Activated CD4-positive, alpha-beta T cell treated with anti-CD3 and anti-CD28 coated beads, Interleukin-2, amount 50 U/mL, for 1 hour (primary cell): ENCODE measurements at places on chromosomes 11 and 22.

GRCh38 chr11:83192606-83193245 is 786 bp upstream of the ANKRD42 start:
- no peak for DNase-seq

DNA sequence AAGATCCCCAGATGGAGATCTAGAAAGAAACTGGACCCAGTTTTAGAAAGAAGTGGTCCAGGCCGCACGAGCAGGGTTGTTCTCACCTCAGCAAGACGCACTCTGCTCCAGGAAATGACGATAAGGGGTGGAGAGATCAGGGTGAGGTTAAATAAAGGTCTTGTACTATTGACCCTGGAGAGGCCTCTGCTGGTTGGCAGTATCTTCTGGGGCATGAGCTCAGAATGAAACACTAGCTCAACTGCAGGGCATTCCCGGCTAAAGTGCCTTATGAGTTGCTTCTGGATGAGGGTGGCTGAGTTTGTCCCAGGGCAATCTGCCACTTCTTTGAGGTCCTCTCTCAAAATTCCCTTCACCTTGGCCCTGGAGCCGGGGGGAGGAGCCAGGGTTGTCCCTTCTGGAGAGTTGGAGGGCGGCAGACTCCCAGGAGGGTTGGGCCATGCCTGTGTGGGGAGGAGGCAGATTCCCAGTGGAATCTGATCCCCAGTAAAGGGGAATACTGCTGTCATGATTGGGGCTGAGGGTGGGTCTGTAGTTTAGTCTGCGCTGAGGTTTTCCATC is 10.9 kb downstream of the USP2 start:
- no peak for DNase-seq

DNA sequence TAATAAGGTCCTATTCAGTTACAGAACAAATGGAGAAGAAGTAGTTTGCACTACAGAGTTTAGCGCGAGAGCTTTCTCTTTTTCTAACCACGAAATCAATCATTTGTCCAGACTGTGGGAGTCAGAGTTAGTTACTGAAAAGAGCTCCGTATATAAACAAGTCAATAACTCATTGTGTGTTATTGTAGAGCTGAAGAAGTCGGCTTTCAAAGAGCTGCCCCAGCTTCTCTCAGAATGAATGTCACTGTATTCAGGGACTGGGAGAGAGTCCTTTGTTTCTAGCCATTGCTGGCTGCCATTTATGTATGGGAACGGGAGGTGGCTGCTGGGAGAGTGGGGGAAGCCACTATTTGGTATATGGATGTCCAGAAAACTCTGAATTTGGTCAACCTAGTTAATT is 227.8 kb downstream of the DCDC1 start:
- DNase-seq = no peak

DNA sequence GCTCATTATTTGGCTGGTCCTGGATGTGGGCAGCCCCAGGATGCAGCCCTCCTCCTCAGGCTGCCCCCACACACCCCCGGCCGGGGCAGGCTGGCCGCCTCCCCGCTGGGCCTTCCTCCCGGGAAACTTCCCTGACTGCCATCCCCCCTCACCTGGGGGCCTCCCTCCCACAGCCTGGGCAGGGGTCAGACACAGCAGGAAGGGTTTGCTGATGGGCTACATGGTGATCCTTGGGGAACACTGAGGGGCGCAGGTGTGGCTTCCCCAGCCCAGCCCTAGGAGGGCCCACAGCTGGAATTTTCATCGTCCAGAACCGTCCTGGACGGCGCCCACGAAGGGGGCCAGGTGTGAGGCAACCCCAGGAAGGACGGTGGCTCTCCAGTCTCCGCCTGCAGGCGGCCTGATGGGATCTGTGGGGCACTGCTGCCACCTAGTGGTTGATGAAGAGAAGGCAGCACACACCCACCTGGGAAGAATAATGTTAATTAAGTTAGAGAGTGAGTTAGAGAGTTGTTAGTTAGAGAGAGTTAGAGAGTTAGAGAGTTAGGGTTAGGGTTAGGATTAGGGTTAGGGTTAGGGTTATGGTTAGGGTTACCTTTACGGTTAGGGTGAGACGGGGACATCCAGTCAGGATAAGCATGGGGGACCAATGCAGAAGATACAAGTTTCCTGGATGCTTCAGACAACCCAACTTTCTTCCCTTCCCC is 75.9 kb upstream of the PRR5 start:
- DNase-seq = peak; percentile 82

DNA sequence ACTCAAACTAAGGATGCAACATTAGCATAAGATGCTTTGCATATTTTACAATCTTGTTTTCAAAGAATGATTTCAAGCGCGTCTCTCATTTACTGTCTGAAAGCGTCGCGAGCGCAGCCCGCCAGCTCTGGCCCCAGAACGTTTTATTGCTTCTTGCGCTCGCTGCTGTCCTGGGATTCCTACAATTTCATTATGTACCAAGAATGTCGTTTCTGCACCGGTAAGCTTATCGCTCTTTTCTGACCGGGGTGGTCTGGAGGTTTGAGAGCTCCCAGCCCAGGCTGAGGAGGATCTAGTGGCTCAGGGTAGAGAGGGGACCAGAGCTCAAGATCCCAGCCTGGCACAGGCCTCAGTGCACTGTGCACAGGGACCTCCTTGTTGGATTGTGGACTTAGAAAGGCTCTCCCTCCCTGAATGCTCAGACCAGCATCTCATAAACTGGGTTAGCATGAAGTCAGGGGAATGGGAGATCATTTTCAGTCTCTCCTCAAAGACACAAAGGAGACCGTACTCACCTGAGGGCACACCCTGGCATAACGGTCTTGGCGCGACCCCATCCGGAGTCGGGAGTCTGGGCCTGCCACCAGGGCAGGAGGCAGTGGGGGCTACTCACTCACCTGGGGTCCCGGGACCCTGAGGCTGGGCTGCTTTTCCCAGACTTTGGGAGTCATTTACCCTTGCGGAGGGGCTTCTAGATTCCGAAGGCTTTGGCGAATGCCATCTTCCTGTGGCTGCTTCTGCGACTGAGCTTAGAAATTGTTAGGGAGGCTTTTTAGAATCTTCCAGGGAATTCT is 817.4 kb downstream of the BRD1 start:
- no peak for DNase-seq

DNA sequence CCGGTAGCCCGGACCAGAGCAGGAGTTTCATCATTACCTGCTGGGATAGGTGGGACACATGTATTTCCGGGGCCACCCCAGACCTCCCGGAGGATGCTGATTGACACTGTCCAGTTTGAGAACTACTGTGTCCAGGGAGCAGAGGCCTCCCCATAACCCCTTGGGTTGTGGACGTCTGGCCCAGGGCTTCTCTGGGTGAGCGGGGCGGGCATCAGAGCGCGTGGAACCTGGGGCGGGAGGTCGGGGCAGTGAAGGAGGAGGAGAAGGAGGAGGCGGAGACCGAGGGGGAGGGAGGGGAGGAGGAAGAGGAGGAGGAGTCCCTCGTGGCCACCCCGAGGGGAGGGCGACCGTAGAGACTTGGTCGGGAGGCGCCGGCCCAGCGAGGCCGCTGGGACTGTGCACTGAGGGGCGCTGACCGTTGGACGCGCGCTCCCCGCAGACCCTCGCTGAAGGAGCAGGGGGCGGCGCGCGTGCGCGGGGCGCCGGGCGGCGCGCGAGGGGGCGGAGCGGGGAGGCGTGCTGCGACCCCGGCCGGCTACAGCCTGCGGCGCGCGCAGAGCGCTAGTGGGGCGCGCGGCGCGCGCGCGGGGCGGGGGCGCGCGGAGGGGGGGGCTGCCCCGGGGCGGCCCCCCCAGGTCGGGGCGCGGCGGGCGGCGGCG is at the start of gene GRK3:
Gene GRK3 (plus strand): TSS at position 356 of the 659 bp plus-strand sequence. CDS start 366 bp downstream, outside the sequence.
- DNase-seq = peak; percentile 34

DNA sequence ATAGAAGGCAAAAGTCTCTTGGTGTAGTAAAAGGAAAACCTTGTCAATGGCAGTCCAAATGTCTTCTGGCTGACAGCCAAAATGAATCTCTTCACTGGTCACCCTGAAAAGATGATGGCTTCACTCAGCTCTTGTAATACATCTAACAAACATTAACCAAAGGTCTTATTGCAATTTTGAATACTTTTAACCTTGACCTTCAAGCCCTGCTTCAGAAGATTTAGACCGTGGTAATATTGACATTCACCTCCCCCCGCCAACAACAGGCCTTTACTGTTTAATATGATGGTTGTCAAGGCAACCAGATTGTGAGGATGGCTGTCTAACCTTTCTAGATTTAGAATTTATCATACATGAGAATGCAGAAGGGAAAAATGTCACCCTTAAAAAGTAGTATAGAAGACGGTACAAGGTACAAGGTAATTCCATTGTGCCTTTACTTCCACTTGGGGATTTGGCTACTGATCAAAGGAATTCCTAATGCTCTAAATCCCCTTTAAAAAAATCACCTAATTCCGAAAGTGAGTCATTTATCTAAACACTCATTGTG is 342.3 kb downstream of the LARGE1 start:
- no peak for DNase-seq

GRCh38 chr11:65862941-65863888 is 3.0 kb downstream of the MUS81 start:
- no peak for DNase-seq
